Activated CD4-positive, alpha-beta T cell treated with anti-CD3 and anti-CD28 coated beads, Interleukin-2, amount 50 U/mL, for 4 hours (primary cell): ENCODE measurements at places on chromosomes 4 and X.

DNA sequence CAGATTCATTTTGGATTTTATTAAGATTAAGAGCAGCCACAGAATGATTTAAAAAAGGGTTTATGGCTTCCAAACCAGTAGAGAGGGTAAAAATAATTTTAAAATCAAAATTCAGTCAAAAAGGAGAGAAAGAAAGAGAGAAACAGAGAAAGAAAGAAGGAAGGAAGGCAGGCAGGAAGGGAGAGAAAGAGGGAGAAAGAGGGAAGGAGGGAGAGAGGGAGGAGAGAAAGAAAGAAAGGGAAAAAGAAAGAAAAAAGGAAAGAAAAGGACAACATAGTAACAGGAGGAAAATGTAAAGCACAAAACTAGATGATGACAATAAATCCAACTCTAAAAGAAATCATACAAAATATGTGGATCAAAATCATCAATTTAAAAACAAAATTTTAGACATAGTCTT, 79.6 kb upstream of the FRG1 start:
- DNase-seq: no peak

DNA sequence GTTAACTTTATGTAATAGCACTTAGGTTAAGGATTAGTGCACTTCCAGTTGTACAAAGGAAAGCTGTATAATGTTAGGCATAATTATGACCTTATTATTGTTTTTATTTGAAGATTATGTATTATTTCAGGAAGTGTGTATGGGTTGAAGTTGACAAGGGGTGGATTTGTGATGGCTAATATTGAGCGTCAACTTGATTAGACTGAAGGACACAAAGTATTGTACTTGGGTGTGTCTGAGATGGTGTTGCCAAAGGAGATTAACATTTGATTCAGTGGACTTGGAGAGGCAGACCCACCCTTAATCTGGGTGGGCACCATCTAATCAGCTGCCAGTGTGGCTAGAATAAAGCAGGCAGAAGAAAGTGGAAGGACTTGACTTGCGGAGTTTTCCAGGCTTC, 127.3 kb downstream of the PPARGC1A start:
- no peak for DNase-seq

DNA sequence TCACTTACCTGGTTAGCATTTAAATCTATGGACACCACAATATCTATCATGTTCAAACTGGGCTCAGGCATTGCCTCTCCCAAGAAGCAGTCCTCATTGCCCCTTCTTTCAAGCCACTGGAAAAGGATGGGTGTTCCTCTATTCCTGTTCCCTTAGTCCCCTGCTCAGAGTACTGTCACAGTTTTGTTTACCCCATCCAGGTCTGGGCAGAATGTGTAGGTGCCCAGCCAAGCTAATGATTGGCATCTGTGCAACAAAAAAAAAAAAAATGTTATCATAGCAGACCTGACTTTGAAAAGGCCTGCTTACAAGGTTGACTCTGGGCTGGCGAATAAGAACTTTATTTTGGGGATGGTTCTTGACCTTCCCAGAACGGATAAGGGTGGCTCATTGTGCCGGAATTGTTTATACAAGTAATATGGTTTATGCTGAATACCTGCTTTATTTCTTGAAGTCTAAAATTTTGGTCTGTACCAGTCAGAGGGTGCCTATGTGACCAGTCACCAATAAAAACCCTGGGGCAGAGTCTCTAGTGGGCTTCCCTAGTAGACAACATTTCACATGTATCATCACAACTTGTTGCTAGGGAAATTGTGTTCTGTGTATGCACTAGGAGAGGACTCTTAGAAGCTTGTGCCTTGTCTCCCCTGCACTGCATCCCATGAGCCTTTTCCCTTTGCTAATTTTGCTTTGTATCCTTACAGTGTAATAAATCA, 47.9 kb downstream of the JADE3 start:
- no peak for DNase-seq

DNA sequence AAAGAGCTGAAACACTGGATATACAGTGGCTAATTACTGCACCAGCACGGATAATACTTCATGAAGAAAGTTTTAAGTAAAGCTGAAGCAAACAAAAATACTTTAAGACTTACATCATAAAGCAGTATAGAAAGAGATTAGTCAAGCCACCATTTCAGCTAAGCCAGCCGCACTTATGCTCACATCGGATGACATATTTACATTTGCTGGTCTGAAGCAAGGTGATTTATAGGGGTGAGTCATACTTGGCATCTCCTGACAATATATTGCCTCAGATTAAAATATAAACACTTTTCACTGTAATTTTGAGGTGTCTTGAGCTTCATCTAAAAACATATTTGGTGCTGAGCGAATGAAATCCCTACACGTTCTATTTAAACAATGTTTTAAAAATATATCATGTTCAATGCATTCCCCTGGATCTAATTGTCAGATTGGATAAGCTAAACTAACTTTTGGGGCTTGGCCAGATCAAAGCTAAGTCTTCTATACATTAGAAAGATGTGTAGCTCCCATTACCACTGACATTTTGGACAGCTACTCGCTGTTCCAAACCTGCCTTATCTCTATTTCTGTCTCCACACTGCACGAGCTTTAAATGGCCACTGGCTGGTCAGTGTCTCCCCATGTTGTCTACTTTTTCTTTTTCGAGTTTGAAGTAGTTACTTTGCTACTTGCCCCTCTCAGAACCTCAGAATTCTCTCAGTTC, 103.2 kb downstream of the VCX2 start:
- no peak for DNase-seq

GRCh38 chr4:179719766-179720450, 2277.7 kb upstream of the AGA start:
- no peak for DNase-seq

DNA sequence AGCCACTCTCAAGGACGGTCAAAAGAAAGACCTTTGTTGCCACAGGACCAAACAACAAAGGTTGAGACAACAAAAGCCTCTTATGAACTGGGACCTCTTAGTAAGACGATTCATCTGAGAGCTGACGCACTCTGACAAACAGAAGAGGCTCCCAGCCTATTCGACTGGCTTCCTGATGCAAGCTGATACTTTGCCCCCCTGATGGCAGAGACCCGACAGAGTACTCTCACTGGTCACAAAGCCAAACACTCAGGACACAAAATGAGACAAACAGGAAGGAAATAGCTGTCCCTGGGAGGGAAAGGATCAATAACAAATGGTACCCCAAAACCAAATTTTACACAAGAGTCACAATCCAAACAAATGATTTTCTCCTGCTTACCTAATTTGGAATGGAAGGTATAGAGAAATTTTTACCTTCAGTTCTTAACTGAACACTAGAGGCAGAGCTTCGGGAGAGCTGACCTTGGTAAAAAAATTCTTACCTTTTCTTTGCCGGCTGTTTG, 75.2 kb upstream of the PLAC8 start:
- no peak for DNase-seq

- no peak for DNase-seq
These were observed 1814.9 kb downstream of the STIM2 start for GRCh38 chr4:28675582-28675981.

DNA sequence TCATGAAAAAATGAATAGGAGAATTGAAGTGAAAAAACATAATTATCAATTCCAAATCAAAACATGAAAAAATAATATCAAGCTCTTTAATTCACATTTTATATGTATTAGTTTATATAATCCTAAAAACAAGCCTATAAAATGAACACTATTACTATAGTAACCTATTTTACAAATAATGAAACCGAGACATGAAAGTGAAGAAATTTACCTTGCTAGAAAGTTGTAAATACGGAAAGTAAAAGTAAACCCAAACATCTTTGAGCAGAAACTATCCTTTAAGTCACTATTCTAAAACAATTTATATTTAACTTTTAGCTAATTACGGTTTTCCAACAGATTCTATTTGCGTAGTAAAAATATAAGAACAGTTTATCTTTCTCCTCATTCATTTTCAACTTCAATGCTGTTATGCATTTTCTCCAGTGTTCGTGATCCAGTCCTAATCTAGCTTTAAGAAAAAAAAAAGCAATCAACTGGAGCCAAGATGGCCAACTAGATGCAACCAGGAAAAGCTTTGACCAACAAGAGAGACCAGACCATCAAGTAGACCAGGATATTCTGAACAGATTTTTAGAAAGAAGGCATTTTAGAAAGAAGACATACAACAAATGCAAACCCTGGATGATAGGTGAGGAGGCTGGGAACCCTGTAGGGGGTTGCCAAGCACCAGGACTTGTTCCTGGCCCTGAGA, 67.0 kb downstream of the DDX53 start:
- no peak for DNase-seq

- DNase-seq: no peak
These were observed 459.7 kb upstream of the TRAM1L1 start for GRCh38 chr4:117545039-117545438.

GRCh38 chr4:94550352-94550751, 98.6 kb downstream of the PDLIM5 start:
- DNase-seq: no peak

- DNase-seq: no peak
These were observed 7.1 kb upstream of the C4orf54 start for GRCh38 chr4:99664716-99665115.

- DNase-seq: no peak
These were observed 515.3 kb upstream of the ARX start for GRCh38 chrX:25531096-25531495.

DNA sequence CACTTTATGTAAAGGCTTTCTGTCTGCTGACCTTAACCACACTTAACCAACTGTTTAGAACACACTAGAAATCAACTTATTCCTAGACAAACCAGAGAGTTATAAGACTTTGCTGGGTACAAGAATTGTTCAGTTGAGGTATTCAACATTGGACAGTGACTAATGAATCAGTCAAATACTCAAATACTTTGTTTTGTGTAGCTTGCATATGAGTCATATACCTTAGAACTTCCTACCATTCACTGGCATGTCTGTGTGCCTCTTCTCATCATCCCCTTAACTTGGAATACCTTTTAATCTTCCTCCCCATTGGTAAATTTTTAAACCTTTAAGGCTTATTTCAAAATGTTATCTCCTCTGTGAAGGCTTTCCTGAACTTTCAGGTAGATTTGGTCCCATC, 708.8 kb upstream of the GRIA3 start:
- no peak for DNase-seq

GRCh38 chr4:154125340-154125739, 336.5 kb upstream of the SFRP2 start:
- DNase-seq: no peak

GRCh38 chr4:147813109-147813773, 81.4 kb downstream of the ARHGAP10 start:
- DNase-seq: no peak

DNA sequence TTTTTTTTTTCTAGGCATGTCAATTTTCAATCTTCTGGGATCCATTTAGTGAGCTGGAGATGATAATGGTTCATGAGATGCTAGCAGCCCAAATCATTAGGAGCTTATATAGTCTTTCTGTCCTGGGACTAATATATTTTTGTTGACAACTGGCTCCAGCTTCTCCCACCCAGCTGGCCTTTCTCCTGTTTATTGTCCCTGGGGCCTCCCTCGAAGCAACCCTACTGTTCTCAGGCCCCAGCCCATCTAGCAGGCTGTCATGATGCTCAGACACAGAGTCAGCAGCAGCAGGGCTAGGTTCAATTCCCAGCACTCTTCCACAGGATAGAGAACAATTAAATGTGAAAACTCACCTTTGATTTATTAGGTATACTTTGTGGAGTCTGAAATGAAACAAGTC, 127.6 kb upstream of the MID1 start:
- DNase-seq: no peak

- no peak for DNase-seq
These were observed 88.1 kb downstream of the FSTL5 start for GRCh38 chr4:162075726-162076125.

GRCh38 chr4:146949559-146949958, 3.9 kb upstream of the TTC29 start:
- no peak for DNase-seq

- no peak for DNase-seq
These were observed 110.6 kb upstream of the C1QTNF7 start for GRCh38 chr4:15317246-15317645.

DNA sequence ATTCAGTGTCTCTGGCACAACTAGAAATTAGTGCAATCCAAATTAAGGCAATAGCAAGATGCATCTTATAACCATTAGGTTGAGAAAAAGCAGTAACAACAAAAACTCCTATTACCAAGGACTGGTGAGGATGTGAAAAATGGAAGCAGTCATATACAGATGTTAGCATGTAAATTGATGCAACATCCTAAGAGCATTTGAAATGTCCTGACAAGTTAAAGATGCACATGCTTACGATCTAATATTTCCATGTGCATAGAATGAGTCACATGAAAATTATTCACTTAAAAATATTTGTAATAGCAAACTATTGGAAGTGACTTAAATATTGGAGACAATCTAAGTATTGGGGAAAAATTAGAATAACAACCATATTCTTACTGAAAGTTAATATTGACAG, 163.0 kb downstream of the FAM13A start:
- DNase-seq: no peak

DNA sequence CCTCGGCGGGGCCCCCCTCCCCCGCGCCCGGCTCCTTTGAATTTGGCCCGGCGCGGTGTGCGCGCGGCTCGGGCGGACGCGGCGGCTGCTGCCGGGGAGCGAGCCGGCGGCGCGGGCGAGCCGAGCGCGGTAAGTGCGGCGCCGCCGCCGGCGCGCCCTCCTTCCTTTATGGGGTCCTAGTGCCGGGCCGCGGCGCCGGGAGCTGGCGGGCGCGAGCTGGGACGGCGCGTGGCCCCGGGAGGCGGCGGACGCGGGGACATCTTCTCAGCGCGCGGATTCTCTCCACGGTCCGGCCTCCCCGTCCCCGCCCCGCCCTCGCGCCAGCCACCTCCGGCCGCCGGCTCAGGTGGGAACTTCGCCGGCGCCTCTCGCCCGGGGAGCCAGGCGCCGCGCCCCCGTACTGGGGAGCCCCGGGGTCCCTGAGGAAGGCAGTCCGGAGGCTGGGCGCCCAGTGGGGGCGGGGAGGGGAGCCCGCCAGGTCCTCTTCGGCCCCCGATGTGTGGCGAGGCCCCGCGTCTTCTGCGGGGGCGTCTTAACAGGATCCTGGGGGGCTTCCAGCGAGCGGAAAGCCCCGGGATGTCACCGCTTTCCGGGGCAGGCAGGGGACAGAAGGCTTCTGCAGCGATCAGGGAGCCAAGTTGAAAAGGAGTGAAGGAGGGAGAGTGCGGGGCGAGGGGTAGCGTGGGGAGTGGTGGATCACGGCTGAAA, 98.4 kb upstream of the TENM3 start:
- no peak for DNase-seq

DNA sequence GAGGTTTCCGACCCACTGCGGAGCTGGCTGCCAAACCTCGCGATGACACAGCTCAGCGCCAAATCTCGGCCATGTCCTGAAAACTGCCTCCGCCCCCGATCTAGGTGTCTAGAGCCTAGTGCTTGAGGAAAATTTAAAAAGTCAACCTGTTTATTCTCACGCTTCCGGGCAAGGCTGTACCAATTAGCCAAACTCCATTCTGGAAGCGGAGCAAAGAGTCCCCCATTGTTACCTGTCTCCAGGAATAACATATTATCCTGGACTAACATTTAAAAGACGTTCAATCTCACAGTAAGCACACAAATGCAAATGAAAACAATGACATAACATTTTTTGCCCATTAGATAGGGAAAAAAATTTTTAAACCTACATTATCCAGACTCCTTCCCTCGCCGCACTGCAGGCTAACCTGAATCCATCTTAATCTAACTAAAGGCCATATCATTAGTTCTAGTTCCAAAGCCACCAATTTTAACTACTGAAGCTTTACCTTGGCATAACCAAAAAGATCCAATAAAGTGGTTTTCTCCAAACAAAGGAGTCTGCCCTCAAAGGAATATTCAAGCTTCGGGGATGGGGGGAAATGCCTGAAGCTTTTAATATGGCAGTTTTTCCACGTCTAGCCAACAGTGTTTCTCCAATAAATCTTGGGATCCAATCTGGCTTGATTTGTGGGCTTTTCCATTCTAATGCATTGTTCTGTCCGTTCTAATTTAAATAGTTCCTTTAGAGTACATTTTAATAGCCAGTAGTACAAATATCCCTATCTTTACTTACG, 1.9 kb downstream of the HUWE1 start:
- DNase-seq: peak; percentile 82
